Activated CD4-positive, alpha-beta memory T cell treated with anti-CD3 and anti-CD28 coated beads, Interleukin-2, amount 10 ng/mL, durations not matched to agents 7 days and 5 days (primary cell): ENCODE measurements at places on chromosomes 12 and 14. TPM values are rescaled to one million over a fixed set of nuclear protein-coding genes. Genes with fewer than 3 reads are reported as not detected.
A peak's percentile ranks its signal among the peaks of the same experiment; 100 is the strongest.

DNA sequence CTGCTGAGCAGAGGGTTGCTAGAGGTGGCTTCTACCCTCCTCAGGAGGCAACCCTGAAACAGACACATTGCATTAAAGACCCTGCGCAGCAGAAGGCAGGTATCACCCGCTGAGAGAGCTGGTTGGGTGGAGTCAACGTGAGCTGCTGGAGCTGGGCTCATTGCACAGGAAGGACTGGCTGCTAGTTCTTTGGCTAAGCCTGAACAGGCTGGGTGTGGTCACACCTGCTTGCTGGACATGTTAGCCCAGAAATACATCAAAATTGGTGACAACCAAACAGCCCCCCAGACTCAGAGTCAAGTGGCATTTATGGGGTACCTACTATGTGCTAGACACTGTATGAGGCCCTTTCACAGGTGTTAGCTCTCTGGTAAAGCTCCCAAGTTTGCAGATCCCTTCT, 33.8 kb upstream of the IRF2BPL start:
- H3K4me1 ChIP-seq = peaks cover 8% of the 10 kb centered on the region
- H3K4me3 ChIP-seq = no peak overlapping the region
- no peaks in the 10 kb centered on the region for H3K27me3 ChIP-seq
- no peak for DNase-seq
- H3K27ac ChIP-seq = no peak overlapping the region

DNA sequence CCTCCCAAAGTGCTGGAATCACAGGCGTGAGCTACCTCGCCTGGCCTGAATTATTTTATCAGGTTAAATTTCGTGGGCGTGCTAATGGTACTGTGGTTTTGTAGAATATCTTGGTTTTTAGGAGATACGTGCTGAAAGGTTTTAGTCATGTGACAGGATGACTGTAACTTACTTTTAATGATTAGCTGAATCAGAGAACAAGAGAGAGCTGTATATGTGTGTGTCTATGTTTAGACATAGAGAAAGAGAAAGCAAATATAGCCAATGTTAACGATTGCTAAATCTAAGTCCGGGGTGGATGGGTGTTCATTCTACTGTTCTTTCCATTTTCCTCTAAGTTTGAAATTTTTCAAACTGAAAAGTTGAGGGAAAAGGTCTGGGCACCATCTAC, 9.2 kb upstream of the PNMA1 start:
- no peaks in the 10 kb centered on the region for H3K27me3 ChIP-seq
- H3K4me3 ChIP-seq = no peak overlapping the region
- H3K4me1 ChIP-seq = peaks cover 31% of the 10 kb centered on the region

Gene TSPAN19
- not detected for total RNA-seq

GRCh38 chr12:97223419-97223818, 239.2 kb upstream of the RMST start:
- no peaks in the 10 kb centered on the region for H3K27me3 ChIP-seq
- no peaks in the 10 kb centered on the region for H3K4me1 ChIP-seq
- DNase-seq = no peak
- no peak overlapping the region for H3K27ac ChIP-seq
- no peak overlapping the region for H3K4me3 ChIP-seq

DNA sequence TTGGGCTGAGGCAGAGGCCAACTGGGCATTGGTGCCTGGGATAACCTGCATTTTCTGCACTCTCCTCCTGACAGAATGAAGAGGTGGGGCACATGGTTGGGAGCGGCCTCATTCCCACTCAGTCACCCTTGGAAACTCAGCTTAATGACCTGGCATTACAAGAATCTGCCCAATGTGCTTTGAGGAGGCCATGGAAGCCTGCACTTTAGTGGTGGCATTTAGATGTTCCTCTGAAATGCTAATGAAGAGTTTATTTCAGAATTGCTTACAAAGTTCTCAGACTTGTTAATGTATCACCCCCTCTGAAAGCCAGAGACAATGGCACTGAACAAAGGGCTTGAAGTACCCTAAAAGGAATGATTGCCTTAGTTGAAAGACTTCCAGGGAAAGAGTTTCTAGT, 71.4 kb upstream of the PARP11 start:
- H3K27me3 ChIP-seq = peaks cover 12% of the 10 kb centered on the region
- no peak for DNase-seq
- H3K4me1 ChIP-seq = peaks cover 34% of the 10 kb centered on the region
- peaks cover 25% of the 10 kb centered on the region for H3K36me3 ChIP-seq
- H3K4me3 ChIP-seq = no peak overlapping the region
- no peak overlapping the region for H3K27ac ChIP-seq

DNA sequence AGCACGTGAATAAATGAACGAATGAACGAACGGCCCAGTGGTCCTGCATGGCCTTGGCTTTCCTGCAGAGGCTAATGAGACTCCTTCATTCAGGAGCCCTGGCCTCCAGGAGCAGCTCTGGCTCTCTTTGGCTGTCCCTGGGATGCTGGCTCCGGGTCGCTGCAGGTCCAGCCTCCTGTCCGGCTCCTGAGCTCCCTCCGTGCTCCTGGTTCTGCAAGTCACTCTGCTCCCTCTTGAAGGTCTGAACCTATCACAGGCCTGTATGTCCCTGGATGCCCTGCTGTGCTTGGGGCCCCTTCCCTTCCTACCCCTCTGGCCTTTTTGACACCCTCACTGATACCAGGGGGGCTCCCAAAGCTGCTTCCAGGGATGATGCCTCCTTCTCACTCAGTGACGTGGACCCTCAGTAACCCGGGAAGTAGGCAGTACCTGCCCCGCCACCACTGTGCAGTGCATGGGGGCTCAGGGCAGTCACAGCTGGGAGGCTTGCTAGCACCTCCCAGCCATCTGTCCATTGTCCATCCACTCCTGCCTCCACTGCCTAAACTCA, 133.7 kb upstream of the C14orf180 start:
- peaks cover 24% of the 10 kb centered on the region for H3K27me3 ChIP-seq
- H3K4me3 ChIP-seq = no peak overlapping the region
- DNase-seq = no peak
- no peaks in the 10 kb centered on the region for H3K36me3 ChIP-seq

Gene OR6C2
- total RNA-seq = not detected

DNA sequence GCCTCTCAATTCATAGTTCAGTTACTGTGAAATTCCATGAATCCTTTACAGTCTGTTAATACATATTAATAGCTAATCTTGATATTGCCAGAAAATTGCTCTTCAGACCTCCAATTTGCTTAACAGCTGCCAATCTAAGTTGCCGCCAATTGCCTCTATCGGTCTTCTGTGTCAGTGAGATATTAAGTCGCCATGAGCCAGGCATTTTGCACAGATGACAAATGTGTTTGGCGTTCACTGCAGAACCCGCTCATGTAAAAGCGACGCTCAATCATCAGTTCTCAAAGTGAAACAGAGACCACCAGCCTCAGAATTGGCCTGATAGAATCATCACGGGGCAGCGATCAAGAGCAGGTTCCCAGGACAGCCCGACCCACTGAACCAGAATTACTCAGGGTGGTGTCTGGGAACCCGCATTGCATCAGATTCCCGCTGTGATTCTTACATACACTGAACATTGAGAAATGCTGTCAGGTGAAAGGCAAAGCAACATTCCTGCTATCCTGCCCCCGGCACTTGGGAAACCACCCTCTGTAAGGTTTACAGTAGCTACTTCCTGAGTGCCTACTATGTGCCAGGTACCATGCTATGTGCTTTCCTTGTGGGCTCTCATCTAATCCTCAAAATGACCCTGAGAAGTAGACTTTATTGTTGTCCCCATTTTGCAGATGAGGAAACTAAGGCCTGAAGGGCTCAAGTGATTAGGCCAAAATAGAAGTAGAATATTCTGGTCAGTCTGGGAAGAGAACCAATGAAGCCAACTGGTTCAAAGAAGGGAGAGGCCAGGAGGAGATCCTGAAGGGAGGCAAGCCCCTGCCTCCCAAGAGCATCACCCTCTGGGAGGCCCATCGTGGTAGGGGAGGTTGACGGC, 216.4 kb downstream of the SLC41A2 start:
- peaks cover 27% of the 10 kb centered on the region for H3K36me3 ChIP-seq
- DNase-seq = no peak
- H3K4me1 ChIP-seq = peaks cover 78% of the 10 kb centered on the region
- H3K27me3 ChIP-seq = no peaks in the 10 kb centered on the region
- no peak overlapping the region for H3K4me3 ChIP-seq

- no peak overlapping the region for H3K27ac ChIP-seq
- no peak for DNase-seq
- no peaks in the 10 kb centered on the region for H3K27me3 ChIP-seq
- H3K4me1 ChIP-seq = peaks cover 8% of the 10 kb centered on the region
- H3K36me3 ChIP-seq = peaks cover 58% of the 10 kb centered on the region
Measured at GRCh38 chr14:55065411-55065810, 14.0 kb downstream of the MAPK1IP1L start.

Gene HAL
- total RNA-seq = 0.18 TPM

DNA sequence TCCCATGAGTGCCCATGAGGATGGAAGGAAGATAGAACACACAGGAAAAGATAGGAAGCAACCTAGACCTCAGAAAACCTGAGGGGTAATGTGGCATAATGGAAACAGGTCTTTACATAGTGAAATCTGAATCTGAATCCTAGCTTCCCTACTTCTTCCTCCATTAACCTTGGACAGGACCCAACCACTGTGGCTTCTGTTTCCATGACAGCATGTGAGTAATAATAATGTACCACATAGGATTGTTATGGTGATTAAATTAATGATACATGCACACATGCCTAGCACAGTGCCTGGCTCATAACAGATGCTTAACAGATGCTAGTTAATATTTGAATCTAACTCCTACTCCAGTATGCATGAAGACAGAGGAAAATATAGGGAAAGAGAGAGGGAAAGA, 11.2 kb downstream of the TTC9 start:
- no peak for DNase-seq
- peaks cover 66% of the 10 kb centered on the region for H3K36me3 ChIP-seq
- H3K27ac ChIP-seq = peak overlapping the region; percentile 60
- peaks cover 77% of the 10 kb centered on the region for H3K4me1 ChIP-seq
